MG63 (cell line): ENCODE measurements at places on chromosomes 3 and 15. TPM values are rescaled to one million over a fixed set of nuclear protein-coding genes. Genes with fewer than 3 reads are reported as not detected.

Gene OR5K2
- not detected in 2 replicates for total RNA-seq

Gene LDHAL6B
- total RNA-seq: not detected in 2 replicates

- DNase-seq: peak; percentile 87
Observed at GRCh38 chr15:68623301-68623892, 44.6 kb downstream of the CORO2B start.

DNA sequence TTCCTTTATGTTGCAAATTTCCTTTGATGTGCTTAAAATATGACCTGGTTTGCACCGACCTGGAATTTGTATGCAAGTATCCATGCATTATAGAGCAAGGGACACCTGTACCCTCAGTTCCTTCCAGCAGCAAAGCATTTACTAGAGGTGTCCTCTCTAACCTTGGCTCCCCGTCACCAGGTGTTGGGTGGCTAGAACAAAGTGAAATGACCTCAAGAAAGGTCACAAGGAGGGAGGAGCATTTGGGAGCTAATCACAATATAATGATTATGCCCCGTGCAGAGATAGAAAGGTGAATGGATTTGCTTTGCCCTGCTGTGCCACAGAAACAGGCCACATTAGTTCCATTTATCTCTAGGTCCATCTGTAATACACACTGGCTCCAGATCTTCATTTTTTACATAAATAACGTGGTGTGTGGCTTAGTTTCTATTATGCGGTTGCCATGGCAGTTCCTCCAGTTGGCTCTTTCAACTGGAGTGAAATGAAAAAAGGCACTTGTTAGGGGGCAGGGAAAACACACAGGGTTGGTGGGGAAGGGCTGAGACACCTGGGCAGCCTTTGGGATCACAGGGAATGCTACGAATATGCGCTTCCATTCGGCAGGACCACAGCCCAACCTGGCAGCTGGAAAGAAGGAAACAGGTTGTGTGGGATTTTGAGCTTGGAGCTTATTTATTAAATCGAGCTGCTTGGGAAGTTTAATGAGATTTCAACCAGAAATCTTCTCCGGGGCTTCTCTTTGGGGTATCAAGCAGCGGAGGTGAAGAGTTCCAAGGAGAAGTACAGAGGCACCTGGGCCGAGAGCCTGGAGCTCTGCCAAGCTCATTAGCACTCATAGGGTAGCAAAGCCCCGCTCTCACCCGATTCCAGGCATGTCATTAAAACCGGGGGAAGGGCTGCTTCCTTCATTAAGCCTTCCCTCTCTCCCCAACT lies 233.5 kb upstream of the ST8SIA2 start:
- DNase-seq: no peak

- no peak for DNase-seq
Observed at GRCh38 chr3:94460931-94461330, 398.1 kb downstream of the NSUN3 start.

- DNase-seq: peak; percentile 24
Observed at GRCh38 chr15:56919609-56920366, 1.3 kb downstream of the TCF12 start.

GRCh38 chr3:45409921-45410320 lies 21.5 kb downstream of the LARS2 start:
- no peak for DNase-seq

- DNase-seq: no peak
Observed at GRCh38 chr15:100692246-100692645, 89.9 kb downstream of the ASB7 start.
